ENCODE measurements at places on chromosomes 7 and 10.

GRCh38 chr10:120949609-120950031 lies 98.5 kb downstream of the WDR11 start:
- DNase-seq, result no peak

DNA sequence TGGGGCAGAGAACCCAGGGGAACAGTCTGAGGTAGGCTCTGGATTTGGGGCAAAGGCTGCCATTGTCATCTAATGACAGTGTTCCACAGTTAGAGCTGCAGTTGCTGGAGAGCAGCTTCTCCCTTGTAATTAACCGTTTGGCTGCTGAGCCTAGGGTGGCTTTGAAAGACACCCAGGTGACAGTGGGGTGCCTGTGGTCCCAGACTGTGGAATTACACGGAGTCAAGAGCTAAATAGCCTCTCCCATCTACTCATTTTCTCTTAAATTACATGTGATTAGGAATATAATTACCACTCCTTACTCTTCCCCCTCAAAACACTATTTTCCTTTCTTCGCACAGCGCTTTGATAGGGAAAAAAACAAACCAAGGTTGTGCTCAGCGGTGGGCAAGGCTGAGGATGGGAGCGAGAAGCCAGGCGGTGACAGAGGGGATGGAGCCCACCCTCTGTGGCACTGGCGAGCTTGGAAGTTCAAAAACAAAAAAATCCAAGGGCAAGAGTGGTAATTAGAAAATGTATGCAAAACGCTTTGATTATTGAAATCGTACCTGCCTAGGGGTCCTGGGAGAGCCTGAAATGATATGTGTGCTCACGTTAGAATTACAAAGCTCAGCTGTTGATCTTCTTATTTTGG lies 44.1 kb downstream of the BAMBI start:
- no peak for DNase-seq

DNA sequence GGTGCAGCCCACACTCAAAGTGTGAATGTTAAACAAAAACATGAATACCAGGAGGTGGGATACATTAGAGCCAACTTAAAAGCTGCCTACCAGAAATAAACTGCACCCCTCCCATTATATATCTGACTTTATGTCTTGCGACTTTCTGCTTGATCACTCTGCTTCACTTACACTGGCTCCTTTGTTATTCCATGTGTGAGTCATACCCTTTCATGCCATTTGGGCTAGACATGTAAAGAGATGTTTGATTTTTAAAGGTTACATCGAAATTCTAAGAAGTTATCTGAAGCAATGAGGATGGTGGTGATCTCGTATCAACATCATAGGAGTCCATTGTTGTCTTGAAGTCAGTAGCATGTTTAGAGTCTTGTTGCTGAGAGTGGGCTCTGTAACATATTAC lies 31.6 kb upstream of the ETV1 start:
- no peak for DNase-seq

DNA sequence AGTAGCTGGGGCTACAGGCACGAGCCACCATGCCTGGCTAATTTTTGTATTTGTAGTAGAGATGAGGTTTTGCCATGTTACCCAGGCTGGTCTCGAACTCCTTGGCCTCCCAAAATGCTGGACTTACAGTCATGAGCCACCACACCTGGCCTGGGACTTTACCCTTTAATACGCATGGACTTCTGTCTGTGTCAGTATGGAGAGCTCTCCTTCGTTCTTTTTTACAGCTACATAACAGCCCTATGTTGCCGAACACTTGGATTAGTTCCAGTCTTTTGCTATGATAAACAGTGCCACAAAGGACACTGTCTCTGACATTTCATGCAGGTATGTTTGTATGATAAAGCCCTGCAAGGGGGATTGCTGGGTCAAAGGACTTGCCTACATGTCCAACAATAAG lies 10.9 kb upstream of the OAT start:
- no peak for DNase-seq

DNA sequence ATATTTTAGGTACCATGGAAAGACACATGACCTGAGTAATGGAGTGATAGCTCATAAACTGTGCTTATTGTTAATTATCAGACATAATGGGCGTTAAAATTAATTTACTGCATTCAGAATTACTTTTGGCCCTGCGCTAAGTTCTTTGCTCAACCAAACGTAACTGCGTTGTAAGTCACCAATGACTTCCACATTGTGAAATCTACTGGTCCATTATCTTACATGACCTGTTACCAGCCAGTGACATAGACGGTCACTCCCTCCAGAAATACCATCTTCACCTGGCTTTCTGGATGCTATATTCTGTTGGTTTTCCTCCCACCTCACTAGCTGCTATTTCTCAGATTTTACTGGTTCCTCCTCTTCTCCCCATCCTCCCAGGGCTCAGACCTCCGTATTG lies 5.0 kb upstream of the GIGYF1 start:
- DNase-seq, result no peak
